BJ (cell line): ENCODE measurements at places on chromosomes 16 and 17.
A peak's percentile ranks its signal among the peaks of the same experiment; 100 is the strongest.

GRCh38 chr16:25886598-25886997, 194.8 kb downstream of the HS3ST4 start:
- DNase-seq, result no peak

DNA sequence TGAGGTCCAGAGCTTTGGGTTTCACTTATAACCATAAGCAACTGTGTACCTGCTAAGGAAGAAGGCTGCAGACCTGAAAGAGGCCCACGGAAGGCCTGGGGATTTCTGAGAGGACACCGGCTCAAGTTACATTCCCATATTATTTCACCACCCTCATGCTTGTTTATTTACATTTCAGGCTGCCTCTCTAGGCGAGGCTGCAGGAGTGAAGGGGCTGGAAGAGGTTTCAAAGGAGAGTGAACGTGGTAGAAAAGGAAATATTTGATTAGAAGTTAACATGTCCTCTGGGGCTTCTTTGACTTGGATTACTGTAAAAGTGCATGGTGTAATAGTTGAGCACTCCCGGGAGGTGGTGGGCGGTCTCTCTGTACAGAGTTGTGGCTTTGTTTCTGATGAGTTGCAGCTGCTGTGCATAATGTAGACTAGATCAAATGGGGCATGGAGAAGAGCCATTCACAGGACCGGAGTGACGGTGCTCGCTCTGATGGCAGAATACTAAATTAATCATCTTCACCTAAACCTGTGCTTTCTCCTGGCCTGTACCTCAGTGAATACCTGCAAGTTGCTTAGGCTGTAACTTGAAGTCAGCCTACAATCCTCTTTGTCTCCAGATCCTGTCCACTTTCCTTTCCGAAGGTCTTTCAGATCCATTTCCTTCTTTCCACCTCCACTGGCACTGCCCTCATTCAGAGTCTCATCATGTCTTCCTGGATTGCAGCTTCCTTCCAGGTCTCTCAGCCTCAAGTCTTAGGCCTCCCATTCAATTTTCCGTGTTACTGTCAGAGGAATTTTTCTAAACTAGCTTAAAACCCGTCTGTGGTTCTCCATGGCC, 1.9 kb upstream of the CPD start:
- peak; percentile 31 for DNase-seq

GRCh38 chr16:48542020-48542473, 67.9 kb downstream of the N4BP1 start:
- DNase-seq, result no peak

- no peak for DNase-seq
Observed at GRCh38 chr16:72934636-72935403, 113.1 kb downstream of the ZFHX3 start.

DNA sequence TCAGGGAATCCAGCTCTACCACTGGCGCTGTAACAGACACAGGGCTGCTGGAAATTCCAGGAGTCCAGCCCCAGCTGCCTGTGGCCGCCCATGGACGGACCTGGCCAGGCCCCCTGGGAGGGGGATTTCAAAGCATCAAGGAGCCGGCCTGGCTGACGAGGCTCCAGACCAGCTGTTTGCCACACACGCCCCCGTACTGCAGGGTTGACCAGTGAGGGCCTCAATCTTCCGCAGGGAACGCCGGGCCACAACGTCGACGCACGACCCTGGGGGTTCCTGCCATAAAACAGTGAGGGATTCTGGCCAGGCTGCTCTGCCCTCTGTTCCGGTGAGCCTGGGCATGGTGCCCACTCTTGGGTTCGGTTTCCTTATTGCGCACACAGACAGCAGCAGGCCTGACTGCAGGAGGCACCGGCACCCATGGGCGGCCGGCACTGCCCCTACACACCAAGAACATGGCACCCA, 3.7 kb downstream of the LMF1 start:
- no peak for DNase-seq

DNA sequence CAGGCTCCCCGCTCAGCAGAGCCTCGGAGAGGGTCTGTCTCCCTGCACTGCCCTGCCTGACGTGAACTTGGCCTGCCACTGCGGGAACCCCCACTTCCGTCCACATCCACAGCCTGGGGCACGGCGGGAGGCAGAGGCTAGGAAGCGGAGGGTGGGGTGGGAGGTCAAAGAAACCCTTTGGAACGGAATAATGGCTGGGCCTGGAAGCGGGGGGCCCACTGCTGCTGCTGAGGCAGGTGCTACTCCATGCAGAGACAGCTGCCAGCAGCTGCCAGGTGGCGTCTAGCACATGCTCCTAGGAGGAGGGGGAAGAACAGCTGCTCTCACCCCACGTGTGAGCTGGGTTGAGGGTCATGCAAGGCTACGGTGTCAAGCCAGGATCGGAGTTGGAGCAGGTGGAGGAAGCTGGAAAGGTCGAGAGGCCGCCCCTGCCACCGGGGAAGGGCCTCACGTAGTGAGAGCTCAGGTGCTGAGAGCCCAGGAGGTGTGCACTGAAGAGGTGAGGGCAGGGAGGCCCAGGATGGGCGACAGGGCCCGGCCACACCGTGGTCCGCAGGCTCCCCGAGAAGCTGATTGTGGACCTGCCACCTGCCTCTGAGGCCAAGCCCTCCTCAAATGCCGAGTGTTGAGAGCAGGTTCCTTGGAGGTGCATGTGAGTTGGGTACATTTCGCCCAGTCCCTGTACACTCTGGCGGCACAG, 9.8 kb downstream of the FSCN2 start:
- DNase-seq, result no peak

DNA sequence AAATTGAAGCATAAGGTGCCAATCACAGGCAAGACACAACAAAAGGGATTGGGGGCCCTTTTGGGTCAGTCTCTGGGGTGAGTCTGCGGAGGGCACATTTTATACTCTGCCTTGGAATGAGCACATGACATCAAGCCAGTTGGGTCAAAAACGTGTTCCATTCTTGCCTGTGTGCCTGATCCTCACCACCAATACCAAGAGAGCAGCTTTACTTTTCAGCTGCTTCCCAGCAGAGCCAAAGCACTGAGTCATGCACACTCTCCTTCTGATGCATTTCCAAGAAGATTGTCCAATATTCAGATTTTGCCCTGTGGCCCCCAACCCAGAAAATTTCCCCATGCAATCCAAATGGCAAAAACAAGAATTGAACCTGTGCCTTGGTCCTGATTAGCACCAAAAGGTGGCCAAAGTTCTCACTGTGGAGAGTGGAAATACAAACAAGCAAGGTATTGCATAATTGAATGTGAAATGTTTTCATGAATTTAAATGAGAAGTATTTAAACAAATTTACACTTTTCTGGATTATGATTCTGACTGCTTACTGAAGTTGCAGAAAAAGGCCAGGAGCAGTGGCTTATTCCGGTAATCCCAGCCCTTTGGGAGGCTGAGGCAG, 217.8 kb upstream of the SOX9 start:
- no peak for DNase-seq

DNA sequence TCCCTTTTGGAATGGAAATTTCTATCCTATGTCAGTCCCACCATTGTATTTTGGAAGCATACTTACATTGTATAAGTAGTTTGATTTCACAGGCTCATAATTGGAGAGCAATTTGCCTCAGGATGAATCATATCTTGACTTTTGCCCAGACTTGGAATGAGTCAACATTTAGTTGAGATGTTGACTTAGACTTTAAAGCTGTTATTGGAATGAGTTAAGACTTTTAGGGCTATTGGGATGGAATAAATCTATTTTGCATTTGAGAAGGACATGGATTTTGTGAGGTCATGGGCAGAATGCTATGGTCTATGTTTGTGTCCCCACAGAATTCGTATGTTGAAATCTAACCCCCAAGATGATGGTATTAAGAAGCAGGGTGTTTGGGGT, 12.2 kb upstream of the ZNF594 start:
- no peak for DNase-seq

GRCh38 chr17:82018152-82018988, 4.3 kb downstream of the CENPX start:
- no peak for DNase-seq

GRCh38 chr17:77734371-77735080, 224.0 kb upstream of the TNRC6C start:
- DNase-seq, result no peak

DNA sequence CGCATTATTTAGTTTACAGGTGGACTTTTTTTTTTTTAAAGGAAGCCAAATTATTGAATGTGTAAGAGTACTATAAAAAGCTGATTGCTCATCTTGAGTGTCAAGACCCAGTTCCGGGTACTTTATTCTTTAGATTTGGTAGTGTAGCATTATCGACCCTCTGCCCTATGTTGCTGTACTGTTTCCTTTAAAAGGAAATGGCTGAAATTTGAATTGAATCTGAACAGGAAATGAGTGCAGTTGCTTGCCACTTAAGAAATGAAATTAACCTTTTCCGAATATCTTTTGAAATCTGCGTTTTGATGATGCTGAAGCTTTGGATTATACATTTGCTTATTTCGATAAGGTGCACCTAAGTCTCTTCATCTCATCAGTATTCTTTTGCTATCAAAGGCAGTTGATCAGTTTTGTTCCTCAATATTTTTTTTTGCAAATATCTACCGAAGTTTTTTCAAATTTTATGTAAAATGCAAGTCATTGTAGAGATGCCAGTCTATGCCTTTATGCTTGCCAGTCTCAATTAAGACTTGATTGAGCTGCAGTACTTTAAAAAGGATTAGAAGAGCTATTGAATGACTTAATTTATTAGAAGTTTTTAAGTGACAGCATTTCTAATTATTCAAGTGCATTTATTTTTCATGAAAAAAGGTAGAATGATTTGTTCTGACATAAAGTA, 1.8 kb downstream of the GGNBP2 start:
- DNase-seq, result no peak

GRCh38 chr16:65660390-65660789, 538.5 kb upstream of the CDH11 start:
- peak; percentile 13 for DNase-seq

DNA sequence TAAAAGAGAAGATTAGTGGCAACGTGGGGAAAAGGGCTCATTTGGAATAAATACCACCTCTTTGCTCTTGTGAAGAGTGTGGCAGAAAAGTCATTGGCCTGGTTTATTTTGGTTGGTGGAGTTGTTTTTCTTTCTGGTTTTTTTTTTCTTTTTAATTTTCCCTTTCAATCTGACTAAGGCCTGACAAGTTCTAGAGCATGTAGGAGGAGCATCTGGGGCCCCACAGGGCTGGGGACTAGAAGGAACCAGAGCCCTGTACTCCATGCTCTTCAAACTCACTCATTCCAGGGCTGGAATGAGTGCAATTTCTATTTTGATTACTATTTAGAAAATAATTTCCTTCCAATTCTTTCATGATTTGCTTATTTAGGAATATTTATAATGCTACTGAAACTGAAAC, 13.3 kb downstream of the IRX5 start:
- no peak for DNase-seq

GRCh38 chr17:76139801-76140660, 1.0 kb downstream of the FOXJ1 start:
- no peak for DNase-seq

GRCh38 chr17:32323811-32324491, 18.0 kb downstream of the C17orf75 start:
- no peak for DNase-seq
